Left lobe of liver (tissue), 2 donors: ENCODE measurements at places on chromosomes 1 and 21. TPM values are rescaled to one million over a fixed set of nuclear protein-coding genes. Genes with fewer than 3 reads are reported as not detected.
A peak's percentile ranks its signal among the peaks of the same experiment; 100 is the strongest.

DNA sequence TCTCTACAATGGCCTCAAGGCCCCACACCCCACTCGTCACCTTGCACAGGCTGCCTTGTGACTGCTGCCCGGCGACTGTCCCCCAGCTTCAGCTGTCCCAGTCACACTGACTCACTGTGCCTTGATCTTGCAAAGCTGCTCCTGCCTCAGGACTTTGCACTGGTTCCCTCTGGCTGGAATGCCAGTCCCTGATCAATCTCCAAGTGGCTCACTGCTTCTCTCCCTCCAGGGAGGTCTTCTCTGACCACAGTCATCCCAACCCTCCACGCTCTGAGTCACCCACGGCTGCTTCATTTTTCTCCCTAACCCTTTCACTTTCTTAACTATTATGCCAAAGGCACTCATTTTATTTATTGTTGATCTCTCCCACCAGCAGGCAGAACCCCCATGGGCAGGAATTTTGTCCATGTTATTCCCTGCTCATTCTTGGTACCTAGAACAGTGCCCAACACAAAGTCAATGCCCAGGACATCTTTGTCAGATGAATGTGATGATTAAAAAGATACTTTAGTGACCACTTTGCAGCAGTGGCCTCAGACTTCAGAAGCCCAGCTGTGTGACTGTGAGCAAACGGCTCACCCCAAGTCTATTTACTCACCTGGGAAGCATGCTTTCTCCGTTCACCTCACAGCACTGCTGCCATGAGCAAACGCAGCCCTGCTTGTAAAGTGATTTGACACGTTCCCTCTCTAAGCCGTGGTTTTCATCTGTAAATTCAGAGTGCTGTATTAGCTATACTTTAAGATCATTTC lies 53.4 kb downstream of the ZBTB18 start:
- DNase-seq = no peak

GRCh38 chr1:161484613-161485012 lies 20.6 kb upstream of the FCGR2A start:
- DNase-seq = no peak

- no peak for DNase-seq
Observed at GRCh38 chr1:50667710-50668356, 244.6 kb upstream of the DMRTA2 start.

The LEFTY1 gene
- 1.3 TPM for total RNA-seq

The CIART gene
- 5.3 TPM for total RNA-seq

- peak; percentile 46 for DNase-seq
Observed at GRCh38 chr1:162373541-162374260, 3.0 kb downstream of the SPATA46 start.

GRCh38 chr1:204853436-204853835 lies 17.2 kb upstream of the NFASC start:
- DNase-seq = no peak

GRCh38 chr1:39293375-39294070 lies 89.0 kb downstream of the MACF1 start:
- DNase-seq = no peak

DNA sequence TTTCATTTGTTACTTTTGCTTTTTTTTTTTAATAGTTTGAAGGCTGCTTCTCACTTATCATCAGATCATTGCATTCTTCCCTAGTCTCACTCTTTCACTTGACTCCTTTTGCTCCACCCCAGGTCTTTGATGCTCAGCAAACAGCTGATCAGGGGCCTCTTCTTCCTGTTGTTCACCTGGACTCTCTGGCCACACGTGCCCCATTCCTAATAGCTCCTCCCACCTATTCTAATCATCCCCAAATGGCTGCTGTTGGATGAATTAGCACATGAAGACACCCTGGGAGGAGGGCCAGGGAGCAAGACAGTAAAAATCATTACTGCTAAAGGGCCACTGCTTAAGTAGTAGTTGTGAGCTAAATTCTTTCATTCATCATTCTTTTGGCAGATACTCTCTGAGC lies 119.5 kb downstream of the MAB21L3 start:
- DNase-seq = no peak

The FAM3B gene
- total RNA-seq = 0.91 TPM

The WNT3A gene
- not detected for total RNA-seq

- no peak for DNase-seq
Observed at GRCh38 chr1:38608202-38608864, 251.2 kb downstream of the RRAGC start.

- no peak for DNase-seq
Observed at GRCh38 chr1:34164771-34165391, at the start of gene CSMD2. Gene CSMD2, minus strand, starts transcription at chr1:34165230. Its CDS starts 133 bp downstream, at chr1:34165097.

The DHCR24 gene
- total RNA-seq = 828 TPM

The ADCY10 gene
- 5.5 TPM for total RNA-seq

The TRIM46 gene
- total RNA-seq = 0.23 TPM

GRCh38 chr1:231721436-231721835 lies 94.8 kb downstream of the DISC1 start:
- DNase-seq = no peak

DNA sequence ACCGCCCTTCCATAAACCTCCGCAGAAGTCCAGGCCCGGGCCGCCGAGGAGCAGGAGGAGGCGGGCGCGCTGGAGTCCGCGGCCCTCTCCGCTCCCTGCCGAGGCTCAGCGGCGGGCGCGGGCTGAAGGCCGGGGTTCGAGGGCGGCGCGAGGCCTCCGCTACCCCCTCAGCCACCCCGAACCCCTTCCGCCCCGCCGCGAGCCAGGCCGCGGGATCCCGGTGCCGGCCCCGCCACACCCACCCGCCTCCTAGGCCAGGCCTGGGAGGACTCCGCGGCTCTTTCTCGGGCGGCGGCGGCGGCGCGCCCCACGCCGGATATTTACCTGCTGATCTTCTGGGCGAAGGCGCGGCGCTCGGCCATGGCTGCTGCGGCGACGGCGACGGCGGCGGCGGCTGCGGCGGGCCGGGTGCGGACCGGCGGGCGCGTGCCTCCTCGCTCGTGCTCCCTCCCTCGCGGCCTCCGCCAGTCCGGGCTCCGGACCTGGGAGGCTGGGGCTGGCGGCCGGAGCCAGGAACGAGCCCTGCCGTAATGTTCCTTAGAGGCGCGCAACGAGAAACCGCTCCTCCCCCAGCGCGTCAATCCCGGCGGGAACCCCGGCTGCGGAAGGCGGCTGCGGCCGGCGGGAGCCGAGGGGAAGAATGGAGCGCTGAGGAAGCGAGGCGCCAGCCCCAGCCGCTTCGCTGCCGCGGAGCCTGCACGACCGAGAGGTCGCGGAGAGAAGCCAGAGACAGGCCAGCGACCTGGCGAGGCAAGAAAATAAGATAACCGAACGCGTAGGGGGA lies at the start of gene DOCK7:
Gene DOCK7 (minus strand): TSS at position 484 of the 784 bp plus-strand sequence. CDS start 122 bp downstream, at position 362.
- peak; percentile 85 for DNase-seq

GRCh38 chr1:107459204-107459904 lies 318.5 kb downstream of the NTNG1 start:
- DNase-seq = no peak

- no peak for DNase-seq
Observed at GRCh38 chr21:33110340-33110715, 40.4 kb downstream of the OLIG1 start.

The REN gene
- total RNA-seq = 0.20 TPM

The SESN2 gene
- total RNA-seq = 15.2 TPM

The PODN gene
- total RNA-seq = 3.0 TPM

GRCh38 chr1:197696372-197696771 lies 78.9 kb downstream of the DENND1B start:
- no peak for DNase-seq

DNA sequence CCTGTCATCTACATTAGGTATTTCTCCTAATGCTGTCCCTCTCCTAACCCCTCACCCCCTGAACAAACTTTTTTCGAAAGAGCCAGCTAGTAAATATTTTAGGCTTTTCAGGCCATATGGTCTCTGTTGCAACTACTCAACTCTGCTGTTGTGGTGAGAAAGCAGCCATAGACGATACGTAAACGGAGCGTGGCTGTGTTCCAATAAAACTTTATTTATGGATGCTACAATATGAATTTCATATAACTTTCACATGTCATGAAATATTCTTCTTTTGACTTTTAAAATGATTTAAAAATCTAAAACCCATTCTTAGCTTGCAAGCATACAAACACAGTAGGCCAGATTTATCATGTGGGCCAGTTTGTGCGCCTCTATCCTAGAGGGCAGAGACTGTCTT lies 11.2 kb upstream of the RPS6KA1 start:
- no peak for DNase-seq

- DNase-seq = no peak
Observed at GRCh38 chr1:28027660-28028059, 60.8 kb downstream of the EYA3 start.

DNA sequence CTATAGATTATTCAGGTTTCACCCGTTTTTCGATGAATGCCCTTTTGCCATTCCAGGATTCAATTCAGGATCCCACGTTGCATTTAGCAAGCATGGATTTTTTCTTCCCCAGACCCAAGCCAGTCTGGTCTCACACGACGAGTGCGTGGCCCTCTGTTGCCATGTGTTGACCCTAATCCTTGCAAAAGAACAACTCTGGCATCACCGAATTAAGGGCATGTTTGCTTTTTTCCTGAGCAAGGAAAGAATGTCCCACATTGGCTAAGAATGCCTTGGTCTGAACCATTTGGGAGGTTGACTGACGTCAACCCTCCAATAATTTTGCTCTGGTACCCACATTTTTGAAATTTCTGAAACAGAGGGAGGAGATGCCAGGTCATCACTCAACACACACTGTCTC lies 153.0 kb upstream of the WNT4 start:
- DNase-seq = peak; percentile 38

- DNase-seq = no peak
Observed at GRCh38 chr1:197783510-197783948, 8.2 kb upstream of the DENND1B start.

GRCh38 chr1:38990386-38990737 lies 714 bp upstream of the AKIRIN1 start:
- no peak for DNase-seq

DNA sequence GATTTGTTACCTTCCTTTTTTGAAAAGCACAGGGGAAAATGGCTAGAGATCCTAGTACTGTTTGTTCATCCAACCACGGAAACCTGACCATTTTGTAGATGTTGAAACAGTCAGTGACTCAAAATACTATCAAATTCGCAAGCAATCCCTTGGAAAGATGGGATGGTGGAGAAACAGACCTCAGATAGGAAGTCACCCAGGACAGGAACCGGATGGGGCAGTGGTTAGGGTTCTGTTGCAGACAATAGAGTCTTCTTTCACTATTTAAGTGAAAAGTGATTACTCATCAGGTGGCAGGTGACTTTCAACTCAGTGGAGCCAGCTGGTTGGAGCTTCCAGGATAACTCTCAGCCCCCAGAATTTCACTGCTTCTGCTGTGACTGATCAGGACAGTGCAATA lies 17.0 kb downstream of the LHX4 start:
- no peak for DNase-seq

The CD52 gene
- total RNA-seq = 3.0 TPM

DNA sequence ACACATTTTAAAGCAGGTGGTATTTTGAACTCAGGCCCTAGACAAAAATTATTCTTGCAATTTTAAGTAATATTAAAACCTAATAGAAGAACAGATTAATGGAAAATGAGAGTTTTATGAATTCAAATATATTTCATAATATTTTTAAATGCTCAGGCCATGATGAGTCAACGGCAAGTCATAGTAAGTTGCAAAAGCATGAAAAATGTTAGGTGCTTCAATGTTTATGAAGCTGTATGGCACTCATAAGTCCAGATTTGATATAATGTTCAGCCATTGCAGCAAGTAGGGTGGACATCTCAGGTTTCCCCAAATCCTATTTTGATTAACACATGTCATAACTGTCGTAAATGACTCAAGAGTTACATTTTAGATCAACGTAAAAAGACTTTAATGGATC lies 112.6 kb downstream of the GRIK1 start:
- no peak for DNase-seq

The ANKRD34A gene
- 0.65 TPM for total RNA-seq

DNA sequence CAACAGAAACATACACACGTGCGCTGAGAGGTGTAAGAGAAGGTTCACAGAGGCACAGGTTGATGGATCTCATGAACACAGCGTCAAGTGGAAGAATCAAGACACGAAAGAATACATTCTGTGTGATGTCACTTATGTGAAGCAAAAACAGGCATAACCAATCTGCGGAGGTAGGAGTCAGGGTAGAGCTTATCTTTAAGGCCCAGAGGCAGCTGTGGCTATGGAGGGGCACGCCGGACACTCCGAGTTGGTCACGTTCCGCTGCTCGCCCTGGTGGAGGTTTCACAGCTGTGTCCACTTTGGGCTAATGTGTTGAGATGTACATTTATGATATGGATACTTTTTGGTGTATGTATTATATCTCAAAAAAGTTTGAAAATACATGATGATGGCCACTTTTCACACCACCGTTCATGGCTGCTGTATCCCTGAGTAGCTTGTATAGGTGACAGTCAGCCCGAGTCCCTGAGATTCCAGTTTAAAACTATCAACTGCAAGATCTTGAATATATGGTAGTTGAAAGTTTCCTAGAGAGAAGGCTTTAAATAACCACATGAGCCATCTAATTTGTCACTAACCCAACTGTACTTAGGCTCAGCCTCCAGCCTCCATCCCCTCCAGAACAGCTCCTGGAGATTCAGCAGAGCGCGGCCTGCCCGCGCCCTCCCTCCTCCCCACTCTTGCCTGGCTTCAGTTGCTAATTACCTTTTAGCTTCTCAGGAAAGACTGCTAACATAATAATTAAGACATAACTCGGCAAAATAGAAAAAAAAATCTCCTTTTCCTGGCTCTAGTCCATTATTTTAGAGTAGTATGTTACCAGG lies 6.7 kb upstream of the ADARB1 start:
- DNase-seq = no peak

- no peak for DNase-seq
Observed at GRCh38 chr21:28826021-28826420, 166.7 kb downstream of the LTN1 start.

- DNase-seq = no peak
Observed at GRCh38 chr1:14875524-14876509, 277.3 kb downstream of the KAZN start.

The FCN3 gene
- total RNA-seq = 101 TPM

DNA sequence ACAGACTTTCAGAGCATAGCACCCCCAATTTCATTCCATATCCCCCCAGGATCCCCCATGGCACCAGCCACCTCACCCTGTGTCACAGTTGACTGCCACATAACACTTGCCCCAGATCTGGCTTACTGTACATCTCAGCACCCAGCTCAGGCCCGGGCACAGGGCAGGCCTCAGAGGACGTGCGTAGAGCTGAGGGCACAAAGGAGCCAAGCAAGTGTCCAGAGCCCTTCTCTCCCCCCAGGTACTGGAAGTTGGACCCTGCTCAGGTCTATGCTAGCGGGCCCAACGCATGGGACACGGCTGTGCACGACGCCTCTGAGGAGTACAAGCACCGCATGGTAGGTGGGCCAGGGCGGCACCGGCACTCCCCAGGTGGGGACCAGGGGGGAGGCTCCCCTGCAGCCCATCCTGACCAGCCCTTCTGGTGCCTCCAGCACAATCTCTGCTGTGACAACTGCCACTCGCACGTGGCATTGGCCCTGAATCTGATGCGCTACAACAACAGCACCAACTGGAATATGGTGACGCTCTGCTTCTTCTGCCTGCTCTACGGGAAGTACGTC lies 8.0 kb upstream of the SYTL1 start:
- DNase-seq = no peak

DNA sequence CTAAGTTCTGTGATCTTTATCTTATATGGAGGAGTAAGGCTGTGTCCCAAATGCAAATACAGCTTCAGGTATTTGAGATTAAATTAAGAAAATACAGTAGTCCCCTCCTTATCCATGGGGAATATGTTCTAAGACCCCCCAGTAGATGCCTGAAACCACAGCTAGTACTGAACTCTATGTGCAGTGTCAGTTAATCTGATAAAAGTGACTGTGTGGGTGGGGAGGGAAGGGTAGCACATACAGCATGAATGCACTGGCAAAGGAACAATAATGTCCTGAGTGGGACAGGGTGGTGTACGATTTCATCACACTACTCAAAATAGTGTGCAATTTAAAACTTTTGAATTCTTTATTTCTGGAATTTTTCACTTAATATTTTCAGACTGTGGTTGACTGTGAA lies 83.1 kb downstream of the HS2ST1 start:
- DNase-seq = no peak
